Activated T-cell treated with anti-CD3 and anti-CD28 coated beads for 24 hours (primary cell): ENCODE measurements at places on chromosomes 12 and 14.

- DNase-seq = no peak
Measured at GRCh38 chr14:81051547-81051946, 96.1 kb downstream of the TSHR start.

DNA sequence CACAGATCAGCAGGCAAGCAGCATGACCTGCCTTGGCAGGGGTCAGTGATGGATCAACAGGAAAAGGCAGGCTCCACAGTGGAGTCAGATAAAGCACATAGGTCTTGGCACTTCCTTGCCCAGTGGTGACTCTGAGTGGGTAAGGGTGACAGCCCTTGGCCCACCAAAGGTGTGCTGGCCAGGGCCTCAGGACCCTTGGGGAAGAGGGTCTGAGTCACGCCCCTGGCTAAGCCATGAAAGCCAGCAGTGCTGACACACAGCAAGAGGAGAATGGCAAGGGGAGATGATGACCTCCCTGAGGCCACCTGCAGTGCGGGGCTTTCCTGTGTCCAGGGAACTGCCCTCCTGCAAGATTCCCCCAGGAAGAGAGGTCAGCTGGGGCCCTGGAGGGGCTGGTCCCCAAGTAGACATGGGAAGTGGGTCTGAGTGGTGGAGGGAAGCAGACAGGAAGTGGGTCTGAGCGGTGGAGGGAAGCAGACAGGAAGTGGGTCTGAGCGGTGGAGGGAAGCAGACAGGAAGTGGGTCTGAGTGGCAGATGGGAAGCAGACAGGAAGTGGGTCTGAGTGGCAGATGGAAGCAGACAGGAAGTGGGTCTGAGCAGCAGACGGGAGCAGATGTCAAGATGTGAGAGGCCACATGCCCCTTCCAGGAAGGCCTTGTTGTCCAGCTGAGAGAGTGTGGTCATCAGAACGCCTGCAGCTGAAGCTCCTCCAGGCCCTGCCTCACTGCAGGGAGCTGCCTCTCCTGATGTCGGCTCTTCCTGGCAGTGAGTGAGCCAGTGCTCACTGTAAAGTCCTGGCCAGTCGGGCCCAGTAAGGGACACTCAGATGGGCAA, 34.8 kb downstream of the DIO3 start:
- DNase-seq = peak; percentile 30

- no peak for DNase-seq
Measured at GRCh38 chr14:73752297-73752992, 38.3 kb upstream of the PNMA1 start.

GRCh38 chr14:20019257-20019865, at the start of gene OR4K14:
TSS of gene OR4K14 (minus strand) at chr14:20019307. CDS start at chr14:20015193, 4,114 bp downstream.
- DNase-seq = no peak

DNA sequence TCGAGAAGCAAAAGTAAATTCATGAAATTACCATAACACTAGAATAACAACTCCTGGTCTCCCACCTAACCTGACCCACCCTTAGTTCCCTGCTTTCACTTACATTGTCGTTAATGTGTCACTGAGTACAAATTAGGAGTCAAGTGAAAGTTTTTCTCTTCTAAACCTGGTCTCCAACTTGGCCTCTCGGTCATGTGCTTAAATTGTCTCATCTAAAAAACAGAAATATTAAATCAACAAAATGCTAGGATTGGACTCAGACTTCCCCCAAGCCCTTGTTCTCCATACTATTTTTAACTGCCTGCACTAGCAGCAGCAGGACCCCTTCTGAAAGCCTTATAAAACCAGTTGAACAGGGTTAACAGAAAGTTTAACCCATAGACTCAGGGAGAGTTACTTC, 1.8 kb upstream of the BTG1 start:
- DNase-seq = no peak

GRCh38 chr12:49068879-49069506, 786 bp downstream of the RHEBL1 start:
- no peak for DNase-seq
